ENCODE measurements at places on chromosomes 5 and 9.

GRCh38 chr5:52938226-52938625 lies 50.9 kb upstream of the ITGA2 start:
- no peak for DNase-seq

DNA sequence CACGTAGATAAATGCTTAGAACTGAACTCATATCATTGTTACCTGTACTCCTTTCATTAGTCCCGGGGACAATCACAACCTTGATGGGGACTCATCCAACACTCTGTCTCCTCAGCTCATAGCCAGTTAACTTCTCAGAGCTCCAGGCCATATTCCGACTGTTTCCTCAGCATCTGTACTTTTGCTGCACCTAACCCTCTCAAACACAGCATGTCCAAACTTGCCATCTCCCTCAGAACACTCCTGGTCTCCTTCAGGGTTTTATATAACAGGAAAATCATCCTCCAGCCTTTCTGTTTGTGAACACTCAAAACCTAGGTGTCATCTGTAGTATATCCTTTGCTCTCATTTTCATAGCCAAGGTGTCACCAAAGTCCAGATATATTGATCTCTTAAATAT lies 150.5 kb downstream of the CDH6 start:
- DNase-seq, result no peak

DNA sequence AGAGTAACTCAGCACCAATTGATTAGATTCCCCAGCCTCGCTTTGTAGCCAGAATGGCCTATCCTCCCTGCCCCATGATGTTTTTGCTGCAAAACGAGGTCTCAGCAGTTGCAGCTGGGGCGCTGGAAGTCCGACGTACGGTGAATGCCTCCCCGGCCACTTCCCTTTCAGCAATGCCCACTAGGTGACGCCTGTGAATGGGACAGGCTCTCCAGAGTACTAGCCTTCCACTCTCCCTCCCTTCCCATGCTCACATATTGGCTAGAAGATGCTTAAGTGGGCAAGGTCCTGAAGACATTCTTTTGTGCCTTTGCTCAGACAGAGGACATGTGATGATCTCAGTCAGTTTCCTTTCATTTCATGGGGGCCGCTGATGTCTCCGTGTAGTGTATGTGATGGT lies 50.8 kb downstream of the DMRT2 start:
- DNase-seq, result no peak

DNA sequence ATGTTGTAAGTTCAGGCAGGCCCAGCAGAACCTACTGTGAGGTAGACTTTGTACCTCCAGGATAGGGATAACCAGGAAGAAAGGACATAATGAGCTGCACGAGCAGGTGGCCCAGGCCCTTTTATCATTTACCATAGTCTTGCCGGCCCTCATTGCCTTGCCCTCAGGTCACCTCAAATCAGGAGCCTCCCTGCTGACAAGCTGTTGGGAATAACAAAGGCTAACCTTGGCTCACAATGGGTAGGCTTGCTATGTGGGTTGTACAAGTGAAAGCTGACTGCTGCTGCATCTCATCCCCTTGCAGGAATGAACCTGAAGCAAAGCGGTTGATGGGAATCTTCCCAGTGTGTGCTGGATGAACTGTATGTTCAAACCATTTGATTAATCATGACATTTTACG lies 159.5 kb upstream of the ACTBL2 start:
- DNase-seq, result no peak

- DNase-seq, result no peak
Observed at GRCh38 chr5:175717837-175718236, 60.0 kb downstream of the HRH2 start.

GRCh38 chr9:124452841-124453585 lies 2.8 kb downstream of the ADGRD2 start:
- no peak for DNase-seq

GRCh38 chr5:37881359-37881758 lies 41.5 kb upstream of the GDNF start:
- no peak for DNase-seq

GRCh38 chr9:28774433-28775235 lies 1201.4 kb upstream of the C9orf72 start:
- no peak for DNase-seq

- no peak for DNase-seq
Observed at GRCh38 chr9:110874963-110875674, 163.2 kb downstream of the LPAR1 start.

- DNase-seq, result no peak
Observed at GRCh38 chr5:66174338-66174737, 30.2 kb downstream of the SREK1 start.

DNA sequence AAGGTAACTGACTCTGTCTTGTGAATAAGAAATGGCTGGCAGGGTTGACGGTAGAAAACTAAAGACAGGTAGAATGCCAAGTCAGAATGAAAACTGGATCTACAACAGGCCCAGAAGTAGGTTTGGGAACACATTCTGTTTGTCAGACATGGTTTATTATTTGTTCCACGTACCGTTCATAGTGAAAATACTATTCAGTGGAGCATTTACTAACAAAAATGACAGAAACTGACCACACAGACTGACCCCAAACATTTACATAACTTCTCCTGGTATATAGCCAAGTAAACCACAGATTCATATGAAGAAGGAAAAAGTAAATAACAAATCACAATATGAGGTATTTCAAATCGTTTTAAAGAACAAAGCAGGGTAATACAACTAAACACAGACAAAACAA lies 73.7 kb downstream of the SLC38A9 start:
- no peak for DNase-seq
